ENCODE measurements at places on chromosomes 7 and 10. TPM values are rescaled to one million over a fixed set of nuclear protein-coding genes. Genes with fewer than 3 reads are reported as not detected.

The UPK3B gene
- total RNA-seq = 1.1 TPM

The EPHB6 gene
- 5.6 TPM for total RNA-seq

The PLXNA4 gene
- total RNA-seq = 0.15 TPM

The MCM7 gene
- total RNA-seq = 447 TPM

The PRF1 gene
- total RNA-seq = 103 TPM

The HYAL4 gene
- total RNA-seq = not detected
